ENCODE measurements at places on chromosomes 5 and 9.
A peak's percentile ranks its signal among the peaks of the same experiment; 100 is the strongest.

DNA sequence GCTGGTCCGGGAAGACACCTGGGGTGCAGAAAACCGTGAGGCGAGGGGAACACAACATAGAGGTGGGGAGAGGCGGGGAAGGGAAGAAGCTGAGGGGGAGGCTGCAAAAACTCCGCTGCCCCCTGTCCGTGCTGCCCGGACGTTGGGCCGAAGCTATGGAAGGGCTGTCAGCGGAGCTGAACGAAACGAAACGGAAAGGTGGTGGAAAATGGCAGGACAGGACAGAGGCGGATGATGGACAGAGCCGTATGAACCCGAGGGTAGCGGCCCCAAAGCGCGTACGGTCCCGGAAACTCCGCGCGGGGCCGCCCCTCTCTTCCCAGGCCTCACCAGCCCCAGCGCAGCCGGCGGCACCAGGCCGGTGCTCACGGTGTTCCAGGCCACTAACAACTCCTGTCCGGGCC, 272 bp downstream of the ANAPC2 start:
- DNase-seq, result no peak

GRCh38 chr9:111916234-111916645, 19.6 kb downstream of the UGCG start:
- DNase-seq, result no peak

DNA sequence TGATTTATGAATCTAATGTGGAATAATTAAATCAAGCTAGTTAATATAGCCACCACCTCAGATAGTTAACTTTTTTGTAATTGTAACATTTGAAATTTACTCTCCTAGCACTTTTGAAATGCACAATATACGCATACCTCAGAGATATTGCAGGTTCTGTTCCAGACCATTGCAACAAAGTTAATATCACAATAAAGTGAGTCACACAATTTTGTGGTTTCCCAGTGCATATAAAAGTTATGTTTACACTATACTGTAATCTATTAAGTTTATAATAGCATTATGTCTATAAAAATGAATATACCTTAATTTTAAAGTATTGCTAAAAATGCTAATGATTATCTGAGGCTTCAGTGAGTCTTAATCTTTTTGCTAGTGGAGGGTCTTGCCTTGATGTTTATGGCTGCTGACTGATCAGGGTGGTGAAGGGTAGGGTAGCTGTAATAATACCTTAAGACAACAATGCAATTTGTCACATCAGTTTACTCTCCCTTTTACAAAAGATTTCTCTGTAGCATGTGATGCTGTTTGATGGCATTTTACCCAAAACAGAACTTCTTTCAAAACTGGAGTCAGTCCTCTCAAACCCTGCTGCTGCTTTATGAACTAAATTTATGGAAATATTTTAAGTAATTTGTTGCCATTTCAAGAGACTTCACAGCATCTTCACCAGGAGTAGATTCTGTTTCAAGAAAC, 235.1 kb upstream of the ADAMTSL1 start:
- no peak for DNase-seq

- no peak for DNase-seq
These were observed 275 bp downstream of the AHRR start for GRCh38 chr5:321726-322251.

GRCh38 chr9:14389146-14389545, 75.2 kb upstream of the NFIB start:
- no peak for DNase-seq

- no peak for DNase-seq
These were observed 41.0 kb downstream of the ESM1 start for GRCh38 chr5:54944364-54944763.

DNA sequence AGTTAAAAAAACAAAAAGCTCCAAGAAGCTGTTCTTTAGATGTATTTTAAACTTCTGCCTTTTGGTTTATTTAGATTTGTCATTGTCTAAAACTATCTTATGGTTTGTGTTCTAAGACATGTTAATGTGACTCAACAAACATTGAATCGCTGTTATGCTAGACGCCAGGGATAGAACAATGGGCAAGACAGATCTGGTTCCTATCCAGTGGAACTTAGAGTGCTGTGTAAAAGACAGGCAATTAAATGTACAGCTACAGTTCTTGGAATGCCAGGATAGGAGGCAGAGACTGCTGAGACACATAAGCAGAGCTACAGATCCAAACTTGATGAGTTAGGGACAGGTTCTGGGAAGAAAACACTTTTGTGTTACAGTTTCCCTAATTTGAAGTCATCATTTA, 22.4 kb downstream of the LYRM7 start:
- no peak for DNase-seq

- DNase-seq, result no peak
These were observed 49.9 kb upstream of the SNCAIP start for GRCh38 chr5:122262103-122262502.

DNA sequence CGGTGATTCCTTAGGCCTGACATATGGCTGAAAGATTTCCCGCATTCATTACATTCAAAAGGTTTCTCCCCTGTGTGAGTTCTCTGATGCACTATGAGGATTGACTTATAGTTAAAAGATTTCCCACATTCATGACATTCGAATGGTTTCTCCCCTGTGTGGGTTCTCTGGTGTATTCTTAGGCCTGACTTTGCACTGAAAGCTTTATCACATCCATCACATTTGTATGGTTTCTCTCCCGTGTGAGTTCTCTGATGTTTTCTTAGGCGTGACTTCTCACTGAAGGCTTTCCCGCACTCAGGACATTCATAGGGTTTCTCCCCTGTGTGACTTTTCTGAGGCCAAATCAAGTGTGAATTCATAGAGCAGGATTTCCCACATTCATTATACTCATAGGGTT, 35.8 kb downstream of the ZNF782 start:
- DNase-seq, result no peak

DNA sequence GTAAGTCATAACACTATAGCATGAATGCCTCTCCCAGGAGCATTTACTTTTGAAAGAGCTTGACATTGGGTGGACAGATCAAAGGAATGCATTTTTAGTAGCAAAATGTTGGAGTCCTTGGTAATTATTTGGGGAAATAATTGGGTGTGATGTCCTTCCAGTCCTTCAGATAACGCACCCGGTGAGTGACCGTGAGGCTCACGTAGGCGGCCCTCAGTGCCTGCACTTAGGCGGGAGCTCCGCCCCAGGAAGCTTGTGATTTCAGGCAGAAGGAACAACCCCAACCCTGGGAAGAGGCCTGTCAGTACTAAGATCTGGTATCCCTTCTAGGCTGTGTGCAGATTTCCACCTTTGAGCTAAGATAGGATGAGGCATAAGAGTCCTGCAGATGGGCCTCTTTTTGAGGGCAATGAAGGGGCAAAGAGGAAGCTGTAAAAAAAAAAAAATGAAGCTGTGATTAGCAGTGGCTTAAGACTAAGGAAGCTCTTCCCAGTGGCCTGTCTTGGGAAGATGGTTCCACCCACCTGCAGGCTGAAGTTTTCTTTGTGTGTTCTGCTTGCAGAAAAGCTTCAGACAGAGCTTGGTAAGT, 14.9 kb downstream of the BTNL9 start:
- DNase-seq, result no peak

DNA sequence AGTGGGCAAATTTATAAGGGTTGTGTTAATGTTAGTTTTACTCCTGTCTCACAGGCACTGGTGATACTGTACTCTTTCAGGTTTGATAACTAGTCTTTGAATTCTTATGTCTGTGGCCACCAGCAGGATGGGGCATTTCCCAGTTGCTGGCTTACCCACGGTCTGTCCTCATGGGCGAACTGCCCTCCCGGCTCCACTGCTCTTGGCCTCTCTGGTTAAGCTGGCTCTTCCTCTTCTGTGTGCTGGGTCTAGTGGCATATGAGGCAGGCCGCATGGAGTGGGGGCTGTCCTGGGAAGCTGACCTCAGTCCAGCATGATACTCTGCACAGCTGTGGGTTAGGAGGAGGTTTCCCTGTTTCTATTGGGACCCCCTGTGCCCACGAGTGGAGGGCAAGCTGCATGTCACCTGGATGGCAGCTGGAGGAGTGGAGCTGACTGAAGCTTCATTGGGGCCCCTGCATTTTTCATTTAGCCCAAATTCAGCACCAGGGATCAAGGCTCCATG, 19.5 kb downstream of the PHF2 start:
- no peak for DNase-seq

GRCh38 chr9:92807757-92808725, 43.4 kb upstream of the BICD2 start:
- no peak for DNase-seq

- DNase-seq, result peak; percentile 33
These were observed 23.4 kb downstream of the MINAR2 start for GRCh38 chr5:129771058-129771838.

DNA sequence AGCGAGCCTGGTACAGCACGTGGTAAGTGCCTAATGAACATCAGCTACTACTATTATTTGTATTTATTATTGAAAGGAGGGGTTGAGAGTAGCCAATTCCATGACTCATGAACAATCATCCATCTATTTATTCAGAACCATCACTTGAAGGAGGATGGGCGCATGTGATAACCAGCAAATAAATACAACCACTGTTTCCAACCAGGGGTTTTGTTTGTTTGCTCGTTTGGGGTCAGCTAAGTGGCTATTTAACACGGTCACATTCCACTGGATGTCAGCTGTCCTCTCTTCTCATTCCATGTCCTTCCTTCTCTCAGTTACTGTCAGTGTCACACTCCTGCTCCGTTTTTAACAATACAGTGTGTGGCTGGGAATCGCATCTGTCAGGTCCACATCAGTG, 8.6 kb downstream of the RAPGEF1 start:
- no peak for DNase-seq

- peak; percentile 33 for DNase-seq
These were observed 1.7 kb downstream of the CCNG1 start for GRCh38 chr5:163439092-163439425.

DNA sequence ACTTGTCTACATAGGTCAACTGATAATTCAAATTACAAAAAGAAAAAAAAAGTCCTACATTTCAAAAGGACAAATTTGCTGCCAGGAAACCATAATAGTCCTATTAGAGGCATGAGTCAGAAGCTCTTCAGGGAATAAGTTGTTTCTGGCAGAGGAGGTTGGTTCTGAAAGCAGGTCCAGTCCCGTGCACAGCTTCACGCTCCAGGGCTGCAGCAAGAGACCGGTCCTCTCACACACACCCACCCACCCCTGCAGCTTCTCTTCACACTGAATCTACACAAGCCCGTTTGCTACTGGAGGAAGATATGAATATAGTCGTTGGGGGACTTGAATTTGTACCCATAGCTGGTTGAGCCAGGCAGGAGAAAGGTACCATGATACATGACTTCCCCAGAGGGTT, 36.9 kb upstream of the SLC1A3 start:
- no peak for DNase-seq

DNA sequence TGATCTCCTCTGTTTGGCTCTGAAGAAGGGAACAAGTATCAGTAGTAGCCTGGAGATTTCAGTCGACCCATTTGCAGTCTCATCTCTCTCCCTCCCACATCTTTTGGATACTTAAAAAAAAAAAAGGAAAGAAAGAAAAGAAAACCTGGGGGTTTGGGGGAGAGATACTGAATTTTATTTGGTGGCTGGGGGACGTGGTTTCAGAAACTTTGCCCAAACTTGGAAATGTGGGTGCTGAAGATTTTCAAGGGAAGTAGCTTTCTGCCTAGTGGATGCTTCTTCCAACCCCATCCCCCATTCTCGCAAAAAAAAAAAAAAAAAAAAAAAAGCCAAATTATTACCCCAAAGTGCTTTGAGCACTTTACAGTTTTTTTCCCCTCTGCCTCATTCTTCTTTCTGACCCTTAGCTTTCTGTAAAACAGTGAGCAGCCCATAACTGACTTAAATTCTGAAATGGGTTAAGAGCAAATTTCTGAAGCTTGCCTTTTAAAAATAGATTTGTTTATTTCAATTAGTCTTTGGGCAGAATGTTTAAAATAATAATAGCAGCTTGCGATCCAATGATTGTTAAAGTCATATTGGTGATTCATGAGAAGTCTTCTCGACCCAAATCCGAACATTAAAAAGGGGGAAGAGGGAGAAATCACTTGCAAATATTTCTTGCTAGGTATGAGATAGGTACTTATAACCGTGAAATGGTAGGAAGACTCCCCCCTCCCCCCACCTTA, 894 bp downstream of the FST start:
- no peak for DNase-seq

- no peak for DNase-seq
These were observed 53.2 kb downstream of the BOD1 start for GRCh38 chr5:173563246-173563645.

GRCh38 chr5:142642427-142642826, 43.5 kb downstream of the FGF1 start:
- DNase-seq, result no peak

DNA sequence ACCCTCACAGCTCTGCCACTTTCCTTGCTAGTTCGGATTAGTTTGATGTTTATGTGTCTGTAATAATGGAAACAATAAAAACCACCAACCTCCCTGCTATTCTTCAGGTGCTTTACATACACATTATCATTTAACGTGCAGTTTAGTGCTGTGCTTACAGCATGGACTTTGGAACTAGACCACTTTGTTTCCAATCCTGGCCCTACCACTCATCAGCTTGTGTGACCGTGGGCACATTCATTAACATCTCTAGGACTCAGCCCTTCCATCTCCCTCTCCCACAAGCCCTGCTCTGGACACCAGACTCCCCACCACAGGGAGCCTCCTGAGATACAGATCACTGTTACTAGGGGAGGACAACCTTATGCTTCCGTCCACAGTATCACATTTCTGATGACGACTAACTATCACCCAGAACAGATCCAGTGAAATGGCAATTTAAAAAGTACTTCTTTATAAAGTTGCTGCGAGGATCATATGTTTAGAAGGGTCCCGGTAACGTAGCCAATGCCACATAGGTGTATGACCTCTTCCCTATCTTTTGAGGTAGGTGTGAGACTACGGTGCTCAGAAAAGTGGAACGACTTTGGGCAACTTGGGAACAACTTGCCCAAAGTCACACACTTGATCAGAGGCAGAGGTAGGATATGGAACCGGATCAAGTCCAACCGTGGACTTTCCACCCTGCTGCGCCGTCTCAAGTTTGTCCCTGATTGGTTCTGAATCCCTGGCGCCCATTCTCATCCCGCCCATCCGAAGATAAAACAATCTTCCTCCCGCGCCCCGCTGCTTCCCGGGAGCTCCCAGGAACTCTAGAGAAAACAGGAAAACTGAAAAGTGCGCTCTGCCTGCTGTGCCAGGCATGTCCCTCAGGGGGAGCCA, 132.4 kb upstream of the NIPBL start:
- peak; percentile 19 for DNase-seq

DNA sequence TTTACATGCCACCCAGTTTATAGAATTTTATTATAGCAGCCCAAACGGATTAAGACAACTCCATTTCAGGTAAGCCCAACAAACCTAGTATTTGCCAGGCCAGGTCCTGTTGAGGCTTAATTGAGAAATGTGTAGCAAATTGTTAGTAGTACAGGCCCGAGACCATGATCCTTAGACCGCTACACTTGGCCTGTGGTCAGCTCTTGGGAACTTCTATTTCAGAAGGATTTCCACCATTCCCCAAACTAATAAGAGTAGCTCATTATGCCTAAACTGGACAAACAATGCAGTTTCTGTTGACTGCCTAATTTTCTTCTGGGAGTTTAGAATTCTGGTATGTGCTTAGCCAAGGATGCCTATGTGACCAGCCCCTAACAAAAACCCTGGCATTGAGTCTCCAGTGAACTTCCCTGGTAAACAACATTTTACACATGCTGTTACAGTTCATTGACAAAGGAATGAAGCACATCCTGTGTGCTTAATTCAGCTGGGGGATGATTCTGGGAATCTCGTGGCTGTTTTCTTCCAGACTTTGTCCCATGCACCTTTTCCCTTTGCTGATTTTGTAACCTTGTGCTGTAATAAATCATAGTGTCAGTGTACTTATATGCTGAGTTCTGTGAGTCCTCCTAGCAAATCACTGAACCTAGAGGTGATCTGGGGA, 5.6 kb upstream of the GPX3 start:
- DNase-seq, result no peak

- DNase-seq, result no peak
These were observed 31.5 kb upstream of the NKD2 start for GRCh38 chr5:976849-977751.

Data from G401 (cell line).